ENCODE measurements at places on chromosomes 11 and 22.

- peak; percentile 57 for DNase-seq
These were observed 22.1 kb downstream of the RIBC2 start for GRCh38 chr22:45435544-45436139.

DNA sequence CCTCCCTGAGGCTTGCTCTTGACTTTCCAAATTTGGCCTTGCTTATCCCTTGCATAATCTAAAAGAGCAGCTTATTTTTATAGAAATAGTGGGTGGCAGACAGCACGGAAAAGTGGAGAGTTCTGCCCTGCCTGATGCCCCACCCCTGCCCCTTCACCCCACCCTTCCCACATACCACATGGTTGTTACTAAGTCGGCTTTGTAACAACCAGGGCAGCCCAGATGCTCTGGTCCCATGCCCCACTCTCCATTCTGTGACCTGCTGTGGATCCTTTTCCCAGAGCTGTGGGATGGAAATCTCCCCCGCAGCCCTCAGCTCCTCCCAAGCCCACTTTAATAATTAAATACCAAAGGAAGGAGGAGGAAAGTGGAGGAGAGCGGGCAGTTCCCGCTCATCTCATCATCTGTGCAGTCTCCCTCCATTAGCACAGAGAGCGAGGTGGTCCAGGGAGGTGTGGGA lies 10.9 kb downstream of the MRGPRF start:
- peak; percentile 2 for DNase-seq

DNA sequence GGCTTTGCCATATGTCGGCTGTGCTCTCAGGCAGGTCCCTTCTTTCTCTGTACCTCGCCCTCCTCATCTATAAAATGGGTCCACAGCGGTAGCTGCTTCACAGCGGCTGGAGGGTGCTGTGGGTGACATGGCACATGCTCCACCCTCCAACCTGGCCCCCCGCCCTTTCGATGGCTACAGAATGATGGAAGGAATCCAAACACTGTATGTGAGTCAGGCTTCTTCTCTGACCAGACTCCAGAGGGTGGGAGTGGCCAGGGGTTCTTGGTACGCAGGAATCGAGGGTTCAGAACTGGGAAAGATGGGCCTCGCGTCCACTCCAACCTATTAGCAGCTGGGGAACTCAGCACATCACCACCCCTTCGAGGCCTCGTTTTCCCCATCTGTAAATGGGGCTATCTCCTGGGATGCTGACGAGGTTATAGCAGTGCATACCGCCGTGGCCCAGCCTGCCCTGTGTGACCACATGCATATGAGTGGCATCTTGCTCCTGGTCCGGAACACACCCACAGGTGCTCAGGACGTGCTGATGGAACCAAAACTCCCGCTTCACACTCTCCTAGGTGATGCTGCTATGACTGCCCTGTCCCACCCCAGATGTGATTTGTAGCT lies 26.4 kb downstream of the MN1 start:
- no peak for DNase-seq

DNA sequence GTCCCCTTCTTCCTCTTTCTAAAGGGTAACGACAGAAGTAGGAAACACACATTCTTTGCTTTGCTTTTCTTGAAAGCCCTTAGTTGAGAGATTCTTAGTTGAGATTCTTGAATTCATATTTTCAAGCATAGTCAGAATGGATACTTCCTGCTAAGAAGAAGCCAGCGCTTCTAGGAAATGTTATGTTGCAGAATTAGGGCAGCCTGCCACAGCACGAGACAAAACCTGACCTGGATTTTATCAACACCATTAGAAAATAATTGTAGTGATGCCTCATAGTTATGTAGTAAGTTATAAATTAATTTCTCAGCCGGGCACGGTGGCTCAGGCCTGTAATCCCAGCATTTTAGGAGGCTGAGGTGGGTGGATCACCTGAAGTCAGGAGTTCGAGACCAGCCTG lies 37.9 kb upstream of the NUP160 start:
- DNase-seq: no peak

GRCh38 chr11:120239713-120240640 lies at the start of gene POU2F3:
TSS of gene POU2F3 (plus strand) at chr11:120240140. CDS start at chr11:120240344, 204 bp downstream.
- DNase-seq: no peak
